Karpas-422 (cell line): ENCODE measurements at places on chromosomes 6 and 20.

- no peaks in the 10 kb centered on the region for H3K4me1 ChIP-seq
- no peak for DNase-seq
- no peaks in the 10 kb centered on the region for H3K36me3 ChIP-seq
- H3K27ac ChIP-seq: no peak overlapping the region
- no peaks in the 10 kb centered on the region for H3K27me3 ChIP-seq
Observed at GRCh38 chr6:114142258-114142657, 171.3 kb upstream of the HDAC2 start.

GRCh38 chr6:24249926-24250325 lies 107.9 kb downstream of the DCDC2 start:
- H3K4me3 ChIP-seq: no peak overlapping the region
- H3K4me1 ChIP-seq: no peaks in the 10 kb centered on the region
- no peak overlapping the region for H3K27ac ChIP-seq

GRCh38 chr6:31948753-31949413 lies 3.0 kb downstream of the CFB start:
- H3K4me1 ChIP-seq: no peaks in the 10 kb centered on the region
- peak; percentile 40 for DNase-seq
- H3K27me3 ChIP-seq: no peaks in the 10 kb centered on the region
- H3K27ac ChIP-seq: no peak overlapping the region
- no peak overlapping the region for H3K4me3 ChIP-seq

DNA sequence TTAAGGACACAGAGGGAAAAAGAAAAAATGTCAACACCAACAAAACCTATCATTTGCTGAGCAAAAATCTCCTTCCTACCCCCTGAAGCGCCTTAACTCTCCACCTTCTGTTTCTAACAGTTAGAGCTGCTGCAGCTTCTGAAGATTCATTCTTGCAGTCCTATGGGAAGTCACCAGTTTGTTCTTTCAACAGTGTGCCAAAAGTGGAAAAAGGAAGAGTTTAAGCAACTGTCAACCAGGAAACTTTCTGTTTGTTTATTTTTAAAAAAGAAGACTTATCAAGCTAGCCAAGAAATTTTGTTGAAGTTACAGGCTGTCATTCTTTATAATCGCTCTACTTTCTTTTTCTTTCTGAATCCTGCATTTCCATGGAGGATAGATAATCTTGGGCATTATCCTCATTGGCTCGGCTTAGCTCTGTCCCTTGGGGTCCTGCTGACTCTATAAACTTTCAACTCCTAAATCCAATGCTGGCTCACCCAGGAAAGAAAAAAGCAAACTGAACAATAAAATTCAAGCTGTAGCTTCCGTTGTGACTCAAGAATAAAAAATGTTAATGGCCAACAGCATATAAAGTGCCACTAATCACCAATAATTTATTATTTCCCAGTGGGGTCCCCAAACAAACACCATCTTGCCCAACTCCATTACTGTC lies 172.8 kb upstream of the CITED2 start:
- DNase-seq: no peak
- H3K4me1 ChIP-seq: no peaks in the 10 kb centered on the region
- no peaks in the 10 kb centered on the region for H3K36me3 ChIP-seq
- no peak overlapping the region for H3K4me3 ChIP-seq

- no peak overlapping the region for H3K27ac ChIP-seq
- H3K4me1 ChIP-seq: no peaks in the 10 kb centered on the region
- no peaks in the 10 kb centered on the region for H3K36me3 ChIP-seq
- no peaks in the 10 kb centered on the region for H3K27me3 ChIP-seq
- H3K4me3 ChIP-seq: no peak overlapping the region
- no peak for DNase-seq
Observed at GRCh38 chr20:15705975-15706374, 867.3 kb downstream of the KIF16B start.

DNA sequence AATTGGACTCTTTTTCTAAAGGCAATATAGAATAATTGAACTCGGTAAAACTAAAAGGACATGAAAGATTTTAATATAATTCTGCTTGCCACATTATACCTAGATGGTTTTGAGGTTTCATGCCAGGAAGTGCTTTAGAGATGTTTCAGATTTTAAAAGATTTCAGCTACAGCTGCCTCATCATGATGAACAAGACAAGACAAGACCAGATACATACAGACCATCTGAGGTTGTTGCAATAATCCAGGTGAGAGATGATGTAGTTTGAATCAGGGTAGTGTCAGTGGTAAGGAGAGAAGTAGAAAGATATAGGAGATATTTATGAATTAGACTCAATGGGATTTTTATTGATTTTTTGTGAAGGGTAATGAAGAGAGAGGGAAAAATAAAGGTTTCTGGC lies 374.3 kb upstream of the HSF2 start:
- no peaks in the 10 kb centered on the region for H3K36me3 ChIP-seq
- H3K27me3 ChIP-seq: no peaks in the 10 kb centered on the region
- DNase-seq: no peak
- no peak overlapping the region for H3K4me3 ChIP-seq
- no peak overlapping the region for H3K27ac ChIP-seq
- no peaks in the 10 kb centered on the region for H3K4me1 ChIP-seq

DNA sequence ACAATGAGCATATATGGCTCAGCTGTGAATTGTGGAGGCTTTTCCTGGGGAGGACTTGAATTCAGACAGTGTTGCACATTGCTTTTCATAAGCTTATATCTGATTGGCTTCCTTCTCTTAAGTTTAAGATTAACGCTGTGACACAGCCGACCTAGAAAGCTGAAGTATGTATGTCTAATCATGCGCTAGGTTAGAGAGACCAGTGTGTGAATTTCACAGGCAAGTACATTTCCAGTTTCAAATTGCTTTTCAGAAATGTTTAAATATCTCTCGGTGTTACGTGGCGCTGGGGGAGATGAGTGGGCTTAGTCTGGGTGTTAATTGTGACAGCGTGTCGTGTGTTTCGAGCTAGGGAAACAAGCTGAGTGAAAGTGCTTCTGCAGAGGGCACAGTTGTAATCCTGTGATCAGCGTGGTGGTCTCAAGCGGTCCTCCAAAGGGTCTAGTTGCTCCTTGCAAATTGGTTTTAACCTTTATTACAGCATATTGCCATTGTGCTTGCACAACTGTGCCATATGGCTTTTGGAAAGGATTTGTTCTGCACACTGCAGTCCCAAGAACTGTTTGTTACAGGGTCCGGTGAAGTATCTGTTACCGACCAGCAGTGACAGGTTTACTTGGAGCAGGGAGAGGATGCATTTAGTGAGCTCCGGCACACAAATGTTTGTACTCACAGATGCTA lies 166.6 kb downstream of the SASH1 start:
- H3K27ac ChIP-seq: no peak overlapping the region
- no peaks in the 10 kb centered on the region for H3K36me3 ChIP-seq
- no peak overlapping the region for H3K4me3 ChIP-seq
- H3K27me3 ChIP-seq: no peaks in the 10 kb centered on the region
- peaks cover 11% of the 10 kb centered on the region for H3K4me1 ChIP-seq

DNA sequence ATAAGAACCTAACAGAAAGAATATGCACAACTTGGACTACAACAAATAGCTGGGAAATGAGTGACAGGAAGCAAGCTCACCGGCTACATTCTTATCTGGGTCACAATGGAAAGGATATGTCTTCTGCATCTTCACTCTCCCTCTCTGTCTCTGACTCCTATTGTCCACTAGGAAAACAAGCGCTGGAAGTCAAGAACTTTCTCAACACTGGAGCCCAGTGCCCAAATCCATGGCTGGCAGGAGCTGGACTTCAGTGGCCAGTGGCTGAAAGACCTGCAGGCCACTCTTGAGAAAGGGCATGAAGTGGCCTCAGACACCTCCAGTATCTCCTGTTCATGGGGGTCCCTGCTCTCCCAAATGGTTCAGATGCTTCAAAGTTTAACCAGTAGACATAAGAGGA lies 62.0 kb downstream of the FAM50B start:
- H3K4me3 ChIP-seq: no peak overlapping the region
- H3K27ac ChIP-seq: no peak overlapping the region
- H3K4me1 ChIP-seq: no peaks in the 10 kb centered on the region
- no peak for DNase-seq
- no peaks in the 10 kb centered on the region for H3K27me3 ChIP-seq

DNA sequence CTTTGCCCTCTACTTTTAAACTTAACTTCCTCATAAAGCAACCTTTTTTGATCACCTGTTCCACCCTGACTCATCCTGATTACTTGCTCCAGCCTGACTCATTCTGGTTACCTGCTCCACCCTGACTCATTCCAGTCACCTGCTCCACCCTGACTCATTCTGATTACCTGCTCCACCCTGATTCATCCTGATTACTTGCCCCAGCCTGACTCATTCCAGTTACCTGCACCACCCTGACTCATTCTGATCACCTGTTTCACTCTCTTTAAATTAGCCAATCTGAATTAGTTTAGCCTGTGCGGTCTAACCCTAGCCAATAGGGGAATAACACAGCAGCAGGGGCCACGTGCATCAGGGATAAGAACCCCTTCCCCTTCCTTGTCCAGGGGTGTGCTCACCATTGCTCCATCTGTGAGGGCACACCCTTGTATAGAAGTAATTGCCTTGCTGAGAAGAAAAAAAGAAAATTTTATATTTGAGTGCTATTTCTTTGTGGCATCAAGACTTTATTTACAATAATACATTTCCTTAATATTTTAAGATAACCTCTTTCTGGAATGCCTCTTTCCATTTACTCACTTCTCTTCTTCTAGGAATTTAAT lies 17.9 kb downstream of the HLA-G start:
- DNase-seq: no peak
- no peaks in the 10 kb centered on the region for H3K27me3 ChIP-seq
- H3K27ac ChIP-seq: no peak overlapping the region
- no peak overlapping the region for H3K4me3 ChIP-seq
- no peaks in the 10 kb centered on the region for H3K4me1 ChIP-seq
- H3K36me3 ChIP-seq: no peaks in the 10 kb centered on the region

DNA sequence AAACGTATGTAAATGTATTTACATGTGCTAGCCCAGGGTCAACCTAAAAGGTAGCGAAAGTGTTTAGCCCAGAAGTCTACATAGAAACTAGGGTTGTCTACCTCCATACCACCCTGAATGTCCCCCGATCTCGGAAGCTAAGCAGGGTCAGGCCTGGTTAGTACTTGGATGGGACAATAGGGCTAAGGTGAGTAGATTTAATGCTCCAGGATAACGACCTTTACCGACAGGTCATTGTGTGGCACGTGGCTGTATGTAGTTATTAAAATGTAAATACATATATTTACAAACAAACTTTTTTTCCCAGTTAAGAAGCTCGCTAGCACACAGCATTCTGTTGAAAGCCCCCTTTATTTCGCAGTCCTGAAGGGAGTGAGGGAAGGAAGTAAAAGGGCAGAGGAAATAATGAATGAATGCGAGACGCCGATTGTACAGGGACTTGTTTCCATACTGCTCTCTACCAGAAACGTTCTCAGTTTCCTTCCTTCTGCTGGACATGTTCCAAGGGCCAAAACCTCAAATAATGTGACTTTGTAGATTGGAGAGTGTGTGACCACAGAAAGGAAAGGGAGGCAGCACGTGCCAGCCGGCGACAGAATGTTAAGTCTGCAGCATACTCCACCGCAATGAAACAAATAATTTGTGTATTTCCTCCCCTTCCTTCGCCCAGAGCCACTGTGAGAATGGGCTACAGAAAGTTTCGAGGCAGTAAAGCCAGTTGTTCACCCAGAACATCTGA lies 612 bp downstream of the ADAT2 start:
- no peaks in the 10 kb centered on the region; the same call in 1 of the 2 replicates for H3K36me3 ChIP-seq
- peaks cover 53% of the 10 kb centered on the region for H3K4me1 ChIP-seq
- H3K27me3 ChIP-seq: no peaks in the 10 kb centered on the region
- peak overlapping the region; percentile 87 for H3K4me3 ChIP-seq
- peak overlapping the region; percentile 76 for H3K27ac ChIP-seq
- peak; percentile 78 for DNase-seq

- no peak overlapping the region for H3K4me3 ChIP-seq
- peak; percentile 91 for DNase-seq
- H3K27me3 ChIP-seq: no peaks in the 10 kb centered on the region
- H3K27ac ChIP-seq: no peak overlapping the region
- H3K4me1 ChIP-seq: peaks cover 11% of the 10 kb centered on the region
Observed at GRCh38 chr6:34531580-34532201, 24.4 kb downstream of the SPDEF start.

GRCh38 chr20:58432186-58432954 lies 43.3 kb downstream of the VAPB start:
- no peak overlapping the region for H3K4me3 ChIP-seq
- peaks cover 3% of the 10 kb centered on the region; the same call in 1 of the 2 replicates for H3K4me1 ChIP-seq
- peaks cover 4% of the 10 kb centered on the region; the same call in 1 of the 2 replicates for H3K36me3 ChIP-seq
- no peak for DNase-seq

GRCh38 chr6:100962466-100962865 lies 81.3 kb upstream of the ASCC3 start:
- no peaks in the 10 kb centered on the region for H3K36me3 ChIP-seq
- H3K27ac ChIP-seq: no peak overlapping the region
- no peaks in the 10 kb centered on the region for H3K27me3 ChIP-seq
- H3K4me3 ChIP-seq: no peak overlapping the region
- DNase-seq: no peak

DNA sequence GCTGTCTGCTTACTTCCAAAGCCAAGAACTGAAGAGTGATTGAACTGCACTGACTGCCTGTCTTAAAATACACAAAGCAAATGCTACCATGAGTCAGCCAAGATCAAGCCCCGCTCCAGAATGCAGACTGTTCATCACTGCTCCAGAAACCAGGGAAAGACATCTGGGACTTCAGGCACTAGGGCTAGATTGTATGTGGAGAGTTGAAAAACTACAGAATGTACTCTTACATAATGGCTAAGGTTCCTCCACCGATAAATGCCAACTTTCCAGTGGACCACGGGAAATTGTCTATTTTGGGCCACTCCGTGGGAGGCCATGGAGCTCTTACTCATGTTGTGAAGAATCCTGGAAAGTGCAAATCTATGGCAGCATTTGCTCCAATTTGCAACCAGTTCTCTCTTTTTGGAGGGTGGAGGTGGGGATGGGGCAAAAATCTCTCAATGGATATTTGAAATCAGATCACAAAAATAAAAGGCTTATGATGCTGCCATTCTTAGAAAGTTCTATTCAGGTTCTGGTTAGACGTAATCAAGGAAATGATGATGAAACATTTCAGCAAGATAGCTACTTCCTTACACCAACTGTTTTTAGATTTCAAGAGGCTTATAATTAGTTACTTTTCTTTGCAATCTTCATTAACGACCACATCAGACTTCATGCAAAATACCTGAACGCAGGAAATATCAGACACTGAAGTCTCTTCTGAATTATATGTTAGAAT lies 11.8 kb upstream of the CAP2 start:
- no peak overlapping the region for H3K4me3 ChIP-seq
- no peaks in the 10 kb centered on the region for H3K4me1 ChIP-seq
- no peaks in the 10 kb centered on the region for H3K36me3 ChIP-seq
